ENCODE measurements at places on chromosomes 3 and 15.

DNA sequence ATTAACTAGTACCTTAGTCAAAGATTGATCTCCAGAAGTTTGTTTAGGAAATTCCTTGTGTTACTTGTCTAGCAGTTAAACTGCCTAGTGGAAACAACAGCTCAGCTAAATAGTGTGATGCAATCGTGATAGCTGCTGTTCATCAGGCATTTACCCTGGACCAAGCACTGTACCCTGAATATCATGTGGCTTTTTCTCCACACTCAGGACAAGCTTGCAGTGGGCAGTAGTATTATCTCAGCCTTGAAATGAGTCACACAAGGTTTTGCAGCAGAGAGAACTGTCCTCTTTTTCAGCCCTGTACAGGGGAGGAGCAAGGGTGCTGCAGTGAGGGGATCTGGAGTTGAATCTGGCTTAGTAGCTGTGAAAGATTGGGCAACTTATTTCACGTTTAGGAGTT, 208.4 kb downstream of the TP63 start:
- no peak for DNase-seq

- DNase-seq, result no peak
Observed at GRCh38 chr15:43492266-43492665, 690 bp downstream of the TP53BP1 start.

- DNase-seq, result no peak
Observed at GRCh38 chr3:13188181-13188779, 115.1 kb upstream of the IQSEC1 start.

GRCh38 chr15:67358391-67358790, 103.8 kb downstream of the IQCH start:
- DNase-seq, result no peak

DNA sequence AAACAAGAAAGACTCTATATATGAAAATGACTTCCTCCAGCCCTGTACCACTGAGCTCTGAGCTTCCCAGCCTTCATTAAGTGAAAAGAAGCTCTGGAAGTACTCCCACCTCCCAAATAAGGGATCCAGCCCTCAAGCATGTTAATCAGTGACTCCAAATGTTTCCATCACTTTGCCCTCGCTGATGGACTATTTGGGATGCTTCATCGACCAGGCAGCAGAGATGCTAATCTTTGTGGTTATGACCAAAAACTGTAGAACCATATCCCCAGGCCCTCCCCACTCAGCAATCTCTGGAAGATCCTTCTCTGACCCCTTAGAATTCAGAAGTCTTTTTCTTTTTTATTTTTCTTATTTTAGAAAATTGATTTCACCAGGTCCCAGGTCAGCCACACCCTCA, 2.3 kb upstream of the CTDSPL start:
- no peak for DNase-seq

DNA sequence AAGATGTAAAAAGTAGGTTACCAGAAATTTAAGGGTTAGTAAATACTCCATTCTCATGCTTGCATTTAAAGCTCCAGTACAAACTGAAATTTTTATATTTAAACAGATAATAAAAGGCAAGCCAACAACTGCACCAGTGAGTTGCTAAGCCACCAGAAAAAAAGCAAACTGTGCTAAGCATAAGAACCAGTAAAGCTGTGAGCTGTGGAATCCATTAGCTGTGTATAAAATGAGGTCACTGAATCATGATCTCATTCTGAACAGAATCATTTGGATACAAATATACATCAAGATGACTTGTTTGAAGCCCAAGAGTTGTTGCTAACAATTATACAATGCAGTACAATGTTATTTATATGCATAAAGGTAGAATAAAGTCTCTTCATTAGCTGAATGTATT, 1312.2 kb downstream of the SI start:
- no peak for DNase-seq

- DNase-seq, result no peak
Observed at GRCh38 chr15:69843276-69843899, 254.3 kb downstream of the TLE3 start.

DNA sequence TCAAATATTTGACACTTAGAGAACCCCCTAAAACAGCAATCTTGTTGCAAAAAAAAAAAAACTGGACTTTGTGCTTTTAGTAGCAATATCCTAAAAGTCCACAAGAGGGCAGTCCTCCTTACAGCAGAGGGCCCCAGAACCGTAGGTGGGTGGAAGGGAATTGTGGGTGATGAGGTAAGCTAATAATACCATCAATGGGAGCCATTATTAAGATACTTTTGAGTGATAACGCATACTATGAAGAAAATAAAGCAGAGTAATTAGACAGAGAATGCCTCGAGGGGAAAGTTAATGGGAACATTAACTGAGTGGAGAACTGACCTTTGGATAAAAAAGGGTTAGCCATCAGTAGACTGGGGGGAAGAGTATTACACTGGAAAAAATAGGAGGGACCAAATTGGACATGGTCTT, 229.9 kb downstream of the THRB start:
- no peak for DNase-seq

- no peak for DNase-seq
Observed at GRCh38 chr3:45909542-45909941, 23.2 kb downstream of the CCR9 start.

GRCh38 chr15:87753539-87753938, 503.0 kb downstream of the NTRK3 start:
- DNase-seq, result no peak

DNA sequence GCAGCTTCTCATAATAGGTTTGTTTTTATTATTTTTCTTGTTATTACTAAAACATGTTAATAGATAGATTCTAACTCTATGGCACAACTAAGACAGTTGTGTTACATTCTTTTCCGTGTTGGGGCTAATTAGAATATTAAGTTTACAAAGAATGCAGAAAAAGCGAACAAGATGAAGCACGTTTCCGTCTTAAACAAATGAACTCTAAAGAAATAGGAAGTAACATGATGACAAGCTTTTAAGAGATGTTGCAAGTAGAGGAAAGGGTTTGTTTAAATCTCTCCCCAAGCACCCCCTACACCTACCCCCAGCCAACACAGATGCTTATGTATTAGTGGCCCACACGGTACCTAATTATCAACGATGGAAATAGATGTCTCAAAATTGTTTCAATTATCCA, 207.1 kb downstream of the TP63 start:
- no peak for DNase-seq

GRCh38 chr15:58515807-58516206, 84.0 kb downstream of the LIPC start:
- no peak for DNase-seq

- no peak for DNase-seq
Observed at GRCh38 chr15:74802290-74802689, 10.3 kb upstream of the LMAN1L start.

- DNase-seq, result no peak
Observed at GRCh38 chr3:123753286-123753685, 130.8 kb downstream of the MYLK start.

GRCh38 chr3:104856741-104857140, 510.0 kb upstream of the ALCAM start:
- no peak for DNase-seq

GRCh38 chr3:30524357-30525040, 81.9 kb upstream of the TGFBR2 start:
- no peak for DNase-seq

All from NCI-H2081 treated with DMSO at 0.1 percent for 48 hours (cell line).